Posterior cingulate gyrus (tissue), 11 donors: ENCODE measurements at places on chromosomes 5 and 9.

DNA sequence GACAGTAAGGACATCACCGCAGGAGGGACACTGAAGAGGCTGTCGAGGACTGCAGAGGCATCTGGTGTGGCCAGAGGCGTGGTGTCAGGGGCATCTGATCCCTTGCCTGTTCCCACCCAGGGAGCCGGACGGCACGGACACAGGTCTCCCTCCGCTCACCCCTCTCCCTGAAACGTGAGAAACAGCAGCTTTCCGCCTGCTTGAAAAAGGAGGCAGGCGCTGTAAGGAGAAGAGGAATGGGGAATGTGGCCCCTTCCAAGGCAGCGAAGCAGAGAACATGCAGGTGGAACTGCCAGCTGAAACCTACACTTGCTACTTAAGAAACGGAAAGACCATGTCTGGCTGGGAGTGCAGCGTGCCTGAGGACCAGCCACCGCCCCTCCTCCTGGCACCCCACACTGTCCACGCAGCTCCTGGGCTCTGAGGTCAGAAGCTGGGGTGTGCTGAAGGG is 176.2 kb downstream of the GAPVD1 start:
- no peak for DNase-seq

GRCh38 chr5:95823218-95823737 is 752 bp upstream of the GLRX start:
- no peak for DNase-seq

DNA sequence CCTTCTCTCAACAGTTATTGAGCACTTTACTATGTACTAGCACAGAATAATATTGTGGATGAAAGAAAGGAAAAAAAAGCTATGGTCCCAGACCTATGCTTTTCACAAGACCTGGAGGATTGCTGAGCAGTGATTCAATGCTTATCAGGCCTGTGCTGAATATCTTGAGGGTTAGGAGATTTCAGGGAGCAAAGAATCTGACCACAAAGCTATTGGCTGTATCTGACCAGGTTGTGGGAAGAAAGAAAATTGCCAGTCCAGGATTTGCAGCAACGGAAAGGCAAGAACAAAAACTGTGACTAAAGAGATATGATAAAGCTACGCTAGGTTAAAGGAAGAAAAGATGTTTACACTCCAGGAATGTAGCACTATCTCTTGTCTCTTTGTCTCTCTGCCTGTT is 14.9 kb upstream of the MACIR start:
- DNase-seq = no peak

DNA sequence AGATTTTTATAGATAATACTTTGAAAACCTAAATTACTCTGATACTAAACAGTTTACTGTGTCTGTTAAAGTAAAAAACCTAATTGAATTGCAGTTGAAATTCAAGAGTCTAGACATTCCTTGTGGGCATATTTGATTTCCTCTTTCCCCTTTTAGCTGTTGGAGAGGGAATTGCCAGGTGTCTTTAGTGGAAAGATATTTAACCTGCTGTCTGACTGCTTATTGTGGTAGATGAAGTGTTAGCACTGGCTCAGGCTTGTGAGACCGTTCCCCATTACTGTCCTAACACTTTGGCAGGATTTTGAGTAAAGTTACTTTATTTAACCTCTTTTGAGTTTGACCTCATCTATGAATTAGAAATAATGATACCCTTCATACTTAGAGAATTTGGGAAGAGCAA is 16.4 kb downstream of the MAP3K1 start:
- no peak for DNase-seq

DNA sequence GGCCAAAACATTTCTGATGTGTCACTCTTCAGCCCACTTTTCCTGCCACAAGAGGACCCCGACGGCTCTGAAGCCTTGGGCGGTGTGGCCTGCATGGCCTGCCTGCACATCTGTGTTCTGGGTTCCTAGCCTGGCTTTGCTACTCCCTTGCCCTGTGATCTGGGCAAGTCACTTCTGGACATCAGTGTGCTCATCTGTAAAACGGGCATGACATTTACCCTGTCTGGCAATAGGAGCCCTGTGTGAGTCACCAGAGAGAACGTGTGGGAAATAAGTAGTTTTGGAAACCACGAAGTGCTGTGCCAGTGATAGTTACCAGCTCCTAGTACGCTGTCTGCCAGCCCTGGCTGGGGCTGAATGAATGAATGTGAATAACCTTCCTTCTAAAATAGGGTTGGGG is 90.8 kb downstream of the MACROH2A1 start:
- no peak for DNase-seq

DNA sequence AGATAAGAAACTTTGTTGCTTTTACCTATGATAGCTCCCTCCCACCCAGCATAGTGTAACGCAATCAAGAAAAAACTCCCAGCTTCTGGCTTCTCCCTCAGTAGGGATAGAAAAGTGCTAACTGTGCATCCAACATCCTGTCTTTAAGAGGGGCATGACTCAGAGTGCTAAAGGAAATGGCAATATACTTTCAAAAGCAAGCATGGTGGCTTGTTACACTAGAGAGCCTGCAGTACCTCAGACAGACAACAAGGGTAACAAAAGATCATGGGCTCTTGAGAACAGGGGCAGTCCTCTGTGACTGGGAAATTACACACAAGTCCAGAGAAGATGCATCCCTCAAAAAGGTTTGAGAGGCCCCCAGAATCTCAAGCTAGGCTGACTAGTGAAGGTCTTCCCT is 37.8 kb downstream of the PRELID2 start:
- DNase-seq = no peak

DNA sequence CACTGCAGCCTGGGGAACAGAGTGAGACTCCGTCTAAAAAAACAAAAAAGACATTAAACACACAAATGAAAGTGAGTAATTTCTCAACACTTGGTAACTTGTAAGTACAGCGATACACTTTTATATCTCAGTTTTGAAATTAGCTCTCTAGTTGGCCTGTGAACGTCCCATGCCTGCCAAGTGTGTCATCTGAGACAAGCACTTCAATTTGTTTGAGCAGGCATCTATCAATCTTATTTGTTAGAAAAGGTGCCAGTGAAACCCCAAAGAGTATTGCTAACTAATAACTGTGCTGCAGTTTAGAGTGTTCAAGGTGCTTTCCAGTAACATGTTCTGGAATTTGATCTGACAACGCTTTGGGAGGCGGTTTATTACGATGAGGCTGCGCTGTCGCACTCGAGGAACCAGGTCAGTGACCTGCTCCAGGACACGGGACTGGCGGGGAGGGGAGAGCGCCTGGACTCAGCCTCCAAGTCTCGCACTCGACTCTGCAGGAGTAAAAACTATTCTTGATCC is 1.1 kb upstream of the SPIN1 start:
- peak; percentile 11 for DNase-seq

- no peak for DNase-seq
These were observed 315.1 kb downstream of the RAB3C start for GRCh38 chr5:58898006-58898405.

DNA sequence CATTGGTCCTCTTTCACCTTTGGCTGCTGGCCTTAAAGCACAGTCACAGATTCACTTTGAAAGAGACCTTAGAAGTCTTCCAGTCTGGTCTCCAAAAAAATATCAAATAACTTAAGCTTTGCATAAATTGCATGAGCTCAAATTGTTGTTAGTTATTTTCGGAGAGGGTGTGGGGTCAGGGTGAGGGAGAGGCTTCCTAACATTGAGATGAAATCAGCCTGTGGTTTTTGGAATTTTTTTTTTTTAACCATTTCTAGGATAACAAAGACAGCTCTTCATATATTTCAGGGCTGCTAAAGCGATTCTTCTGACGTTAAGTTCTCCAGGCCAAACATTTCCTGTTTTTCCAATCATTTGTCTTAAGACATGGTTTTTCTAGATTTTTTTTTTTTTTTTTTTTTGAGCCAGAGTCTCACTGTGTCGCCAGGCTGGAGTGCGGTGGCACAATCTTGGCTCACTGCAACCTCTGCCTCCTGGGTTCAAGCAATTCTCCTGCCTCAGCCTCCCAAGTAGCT is 4.5 kb downstream of the OCLN start:
- no peak for DNase-seq
